Osteoblast (primary cell): ENCODE measurements at places on chromosomes 7 and 10. TPM values are rescaled to one million over a fixed set of nuclear protein-coding genes. Genes with fewer than 3 reads are reported as not detected.

Gene CFAP46
- under 0.01 and 0.29 TPM in 2 replicates for total RNA-seq

Gene RNF148
- 0.72 and 1.2 TPM in 2 replicates for total RNA-seq

GRCh38 chr10:102945962-102946361 lies 27.9 kb downstream of the CNNM2 start:
- no peaks in the 10 kb centered on the region for H3K36me3 ChIP-seq
- no peaks in the 10 kb centered on the region for H3K4me1 ChIP-seq
- H3K27ac ChIP-seq = no peak overlapping the region
- H3K27me3 ChIP-seq = no peaks in the 10 kb centered on the region

DNA sequence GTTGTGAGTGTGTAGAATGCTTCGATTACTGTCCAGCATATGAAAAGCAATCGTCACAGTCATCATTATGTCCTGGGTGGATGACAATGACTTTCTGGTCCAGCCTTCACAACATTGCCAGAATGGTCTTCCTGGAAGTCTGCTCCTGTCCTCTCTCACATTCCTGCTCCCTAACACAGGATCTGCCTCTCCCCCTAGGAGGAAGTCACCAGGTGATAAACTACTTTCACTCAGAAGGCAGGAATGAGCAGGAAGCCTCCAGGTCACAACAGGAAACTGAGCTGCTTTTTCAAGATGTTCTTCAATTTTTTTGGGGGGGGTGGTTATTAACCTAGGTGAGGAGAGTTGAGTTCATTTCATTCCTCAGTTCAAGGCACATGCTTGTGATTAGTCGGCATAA lies 13.6 kb upstream of the GPNMB start:
- H3K27me3 ChIP-seq = no peaks in the 10 kb centered on the region
- H3K36me3 ChIP-seq = no peaks in the 10 kb centered on the region
- H3K4me3 ChIP-seq = no peak overlapping the region
- no peak for DNase-seq

- no peak overlapping the region for H3K4me3 ChIP-seq
- H3K36me3 ChIP-seq = peaks cover 33% of the 10 kb centered on the region
- no peak for DNase-seq
Observed at GRCh38 chr10:77850620-77851231, 75.8 kb downstream of the DLG5 start.

DNA sequence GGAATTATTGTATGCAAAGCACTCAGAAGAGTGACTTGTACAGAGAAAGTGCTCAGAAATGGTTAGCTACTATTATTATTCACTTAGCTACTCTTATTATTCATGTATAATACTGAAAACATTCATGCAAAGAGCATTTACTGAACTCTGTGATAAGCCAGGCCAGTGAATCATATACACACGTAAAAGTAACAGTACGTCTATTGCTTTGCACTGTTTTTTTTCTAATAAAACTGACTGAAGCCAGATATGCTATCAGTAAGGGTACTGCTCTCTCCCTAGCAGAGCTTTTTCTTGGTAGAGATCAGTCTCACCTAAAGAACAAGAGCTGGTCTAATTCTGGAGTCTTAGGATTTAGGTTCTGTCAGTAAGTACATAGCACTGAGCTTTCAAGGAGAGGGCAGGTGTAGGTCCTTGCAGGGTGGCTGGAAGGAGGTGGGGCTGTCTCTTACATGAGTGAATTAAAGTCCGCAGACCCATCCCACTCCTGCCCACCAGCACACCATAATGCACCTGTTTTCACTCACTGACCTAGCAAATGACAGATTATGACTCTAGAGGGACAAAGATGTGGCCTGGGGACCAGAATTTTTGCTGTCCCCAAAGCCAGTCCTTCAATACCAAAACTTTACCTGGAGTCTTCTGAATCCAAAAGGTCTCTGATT lies 145.9 kb downstream of the ARID5B start:
- peaks cover 61% of the 10 kb centered on the region for H3K4me1 ChIP-seq
- H3K4me3 ChIP-seq = peak overlapping the region; percentile 18
- H3K27me3 ChIP-seq = no peaks in the 10 kb centered on the region

Gene FAM25A
- total RNA-seq = not detected in 2 replicates

DNA sequence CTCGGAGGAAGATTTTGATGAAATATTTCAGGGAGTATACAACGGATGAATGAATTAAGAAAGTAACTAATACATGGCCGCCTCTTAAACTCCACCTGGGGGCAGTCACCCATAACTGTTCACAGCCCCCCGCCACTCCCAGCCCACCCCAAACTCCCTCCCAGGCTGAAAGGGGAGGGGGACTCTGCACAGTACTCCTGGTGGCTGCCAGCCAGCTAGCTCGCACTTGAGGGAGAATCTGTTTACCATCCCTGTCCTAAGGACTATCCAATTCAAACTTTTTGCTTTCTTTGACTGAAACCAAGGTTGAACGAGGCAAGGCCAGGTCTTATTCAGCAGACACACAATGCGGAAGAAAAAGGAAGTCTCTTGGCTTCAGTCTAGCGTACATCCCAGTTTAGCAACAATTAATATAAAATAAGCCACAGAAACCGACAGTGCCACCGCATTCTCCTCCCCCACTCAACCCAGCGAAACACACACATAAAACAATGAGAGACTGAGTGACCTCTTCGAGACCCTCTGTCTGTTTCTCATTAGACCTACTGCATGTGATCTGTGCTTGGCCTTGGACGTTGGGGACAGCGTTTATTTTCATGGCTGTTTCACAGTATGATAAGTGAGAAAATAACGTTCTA lies 219.5 kb downstream of the GLI3 start:
- H3K4me1 ChIP-seq = no peaks in the 10 kb centered on the region
- no peak overlapping the region for H3K4me3 ChIP-seq
- no peak for DNase-seq
- no peak overlapping the region for H3K27ac ChIP-seq
- peaks cover 4% of the 10 kb centered on the region for H3K36me3 ChIP-seq

GRCh38 chr10:77494327-77494726 lies 143.3 kb downstream of the KCNMA1 start:
- peak; percentile 83 for DNase-seq
- no peak overlapping the region for H3K27ac ChIP-seq
- no peaks in the 10 kb centered on the region for H3K36me3 ChIP-seq
- H3K4me1 ChIP-seq = peaks cover 16% of the 10 kb centered on the region

Gene MRLN
- total RNA-seq = not detected in 2 replicates

DNA sequence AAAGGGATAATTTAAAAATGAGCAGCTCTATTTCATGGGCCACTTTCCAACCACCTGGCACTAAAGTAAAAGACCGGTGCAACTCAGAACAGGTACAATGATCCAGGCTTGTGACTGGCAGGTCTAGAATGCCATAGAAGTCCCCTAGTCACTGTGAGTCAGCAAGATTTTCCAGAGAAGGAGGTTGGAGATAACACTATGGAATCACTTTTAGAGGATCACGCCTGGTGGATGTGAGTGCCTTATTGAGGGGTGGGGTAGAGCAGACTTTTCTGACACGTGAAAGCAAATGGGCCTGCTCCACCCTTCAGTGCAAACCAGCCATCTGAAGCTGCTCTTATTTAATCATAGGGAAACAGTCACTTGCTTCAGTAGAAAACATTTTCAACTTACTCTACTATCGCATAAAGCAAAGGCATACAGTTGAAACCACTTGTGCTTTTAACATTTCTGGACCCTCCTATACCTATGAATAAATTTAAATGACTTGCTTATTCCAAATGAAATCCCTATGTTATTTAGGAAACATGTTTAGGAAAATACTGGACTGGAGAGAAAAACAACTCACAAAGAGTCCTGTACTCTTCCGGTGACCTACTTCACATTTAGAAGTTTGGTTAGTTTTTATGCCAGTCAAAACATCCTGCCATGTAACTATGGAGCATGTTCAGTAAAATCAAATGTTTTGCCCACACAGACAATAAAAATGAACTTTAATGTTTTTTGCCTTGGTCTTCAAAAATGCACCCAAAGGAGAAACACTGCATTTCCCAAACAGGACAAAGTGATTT lies 21.5 kb upstream of the AKR1C1 start:
- H3K27ac ChIP-seq = peak overlapping the region; percentile 82
- peaks cover 51% of the 10 kb centered on the region for H3K4me1 ChIP-seq
- peak; percentile 56 for DNase-seq
- no peaks in the 10 kb centered on the region for H3K27me3 ChIP-seq
